ACHN (cell line): ENCODE measurements at places on chromosomes 1 and 21.

DNA sequence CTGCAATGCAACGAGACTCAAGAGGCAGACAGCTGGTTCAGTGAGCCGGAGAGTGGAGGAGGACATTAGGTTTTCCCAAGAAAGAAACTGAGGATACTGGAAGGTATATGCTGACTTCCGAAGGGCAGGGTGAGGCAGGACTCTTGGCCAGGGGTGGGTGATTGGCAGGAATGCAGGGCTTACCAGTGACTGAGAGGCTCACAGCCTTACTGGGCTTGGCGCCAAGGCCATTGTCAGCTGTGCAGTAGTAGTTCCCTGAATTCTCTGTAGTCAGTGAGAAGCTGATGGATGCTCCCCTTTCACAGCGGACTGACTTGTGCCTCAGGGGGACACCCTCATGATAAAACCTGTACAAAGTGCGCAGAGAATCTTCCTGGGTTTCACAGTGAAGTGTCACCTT lies 9.6 kb downstream of the FCRL5 start:
- peak; percentile 77 for DNase-seq

GRCh38 chr1:193418745-193419058 lies 232.3 kb upstream of the B3GALT2 start:
- no peak for DNase-seq

- DNase-seq, result no peak
Measured at GRCh38 chr1:3673381-3674099, 21.2 kb downstream of the TP73 start.

DNA sequence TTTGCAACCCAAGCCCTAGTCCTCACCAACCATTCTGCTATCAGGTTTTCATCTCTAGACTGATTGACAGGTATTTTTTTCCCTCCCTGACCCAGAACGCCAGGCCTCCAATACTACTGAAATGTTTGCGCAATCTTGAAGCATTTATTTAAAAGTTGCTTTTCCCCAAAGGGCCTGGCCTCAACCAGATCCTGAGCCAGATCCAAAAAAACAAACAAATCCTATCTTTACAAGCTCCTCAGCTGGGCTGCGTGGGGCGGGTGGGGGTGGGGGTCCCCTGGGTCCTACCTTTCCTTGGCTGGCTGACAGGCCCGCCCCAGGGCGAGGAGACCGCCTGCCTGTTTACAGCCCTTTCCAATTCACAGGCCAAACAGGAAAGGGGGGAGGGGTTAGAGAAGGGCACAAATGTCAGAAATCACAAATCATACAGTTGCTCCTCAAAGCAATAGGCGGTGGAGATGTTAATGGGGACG lies 98.8 kb downstream of the FOXD2 start:
- no peak for DNase-seq

DNA sequence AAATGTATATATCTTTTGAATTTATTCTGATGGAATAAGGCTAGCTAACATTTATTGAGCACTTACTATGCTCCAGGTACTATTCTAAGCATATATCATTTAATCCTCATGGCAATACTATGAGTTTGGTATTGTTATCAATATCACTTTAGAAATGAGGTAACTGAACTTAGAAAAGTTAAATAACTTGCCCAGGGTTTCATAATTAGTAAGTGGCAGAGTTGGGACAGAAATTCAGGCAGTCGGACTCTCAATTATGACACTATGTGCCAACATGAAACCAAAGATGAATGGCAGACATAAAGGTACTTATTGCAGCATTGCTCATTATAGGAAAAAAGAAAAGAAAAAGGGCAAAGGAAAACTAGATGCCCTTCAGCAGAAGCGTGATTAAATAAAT lies 48.2 kb downstream of the RAB3GAP2 start:
- no peak for DNase-seq

DNA sequence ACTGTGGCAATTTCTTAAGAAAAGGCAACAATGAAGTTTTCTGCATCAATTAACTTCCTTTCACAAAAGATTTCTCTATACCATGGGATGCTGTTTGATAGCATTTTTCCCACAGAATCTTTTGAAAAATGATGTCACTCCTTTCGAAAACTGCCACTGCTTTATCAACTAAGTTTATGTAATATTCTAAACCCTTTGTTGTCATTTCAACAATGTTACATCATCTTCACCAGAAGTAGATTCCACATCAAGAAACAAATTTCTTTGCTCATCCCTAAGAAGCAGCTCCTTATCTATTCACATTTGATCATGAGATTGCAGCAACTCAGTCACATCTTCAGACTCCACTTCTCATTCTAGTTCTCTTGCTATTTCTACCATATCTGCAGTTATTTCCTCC lies 116.1 kb upstream of the KCND3 start:
- no peak for DNase-seq

DNA sequence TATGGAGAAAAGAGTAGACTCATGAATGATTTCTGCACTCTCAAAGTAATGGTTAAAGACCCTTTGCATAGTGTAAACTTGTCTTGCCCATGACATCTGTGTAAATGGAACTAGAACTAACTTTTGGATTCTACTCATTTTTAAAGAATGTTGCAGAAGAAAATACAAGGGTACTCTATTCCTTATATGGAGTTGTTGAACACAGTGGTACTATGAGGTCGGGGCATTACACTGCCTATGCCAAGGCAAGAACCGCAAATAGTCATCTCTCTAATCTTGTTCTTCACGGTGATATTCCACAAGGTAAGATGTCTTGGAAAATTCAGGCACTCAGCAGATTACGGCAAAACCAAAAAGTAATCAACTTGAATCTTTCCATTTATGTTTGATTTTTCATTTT lies 19.8 kb downstream of the CCT8 start:
- DNase-seq, result no peak

- DNase-seq, result no peak
Measured at GRCh38 chr1:203296460-203297073, 8.8 kb upstream of the BTG2 start.

DNA sequence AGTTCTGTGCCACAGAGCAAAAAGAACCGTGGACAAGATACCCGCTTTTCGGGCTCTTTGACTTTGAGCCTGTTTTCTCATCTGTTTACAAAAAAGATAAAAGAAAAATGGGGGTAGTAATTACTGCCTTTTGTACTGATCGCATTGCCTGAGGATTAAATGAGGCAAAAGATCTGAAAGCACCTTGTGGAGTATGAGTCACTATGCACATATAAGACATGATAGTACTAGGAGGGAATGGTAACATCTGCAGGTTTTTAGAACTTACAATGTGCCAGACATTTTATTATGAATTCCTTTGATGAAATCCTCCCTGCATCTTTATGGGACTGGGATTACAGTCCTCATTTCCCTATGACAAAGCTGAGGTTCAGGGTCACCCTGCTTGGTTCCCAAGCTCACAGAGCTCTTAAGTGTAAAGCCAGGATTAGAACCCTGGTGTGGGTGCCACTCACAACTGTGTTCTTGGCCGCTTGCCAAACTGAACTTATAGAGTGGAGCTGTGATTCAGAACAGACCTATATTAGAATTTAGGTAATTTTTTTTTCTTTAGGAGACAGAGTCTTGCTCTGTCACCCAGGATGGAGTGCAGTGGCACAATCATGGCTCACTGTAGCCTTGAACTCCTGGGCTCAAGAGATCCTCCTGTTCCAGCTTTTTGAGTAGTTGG lies 1.8 kb downstream of the DISC1 start:
- DNase-seq, result no peak

DNA sequence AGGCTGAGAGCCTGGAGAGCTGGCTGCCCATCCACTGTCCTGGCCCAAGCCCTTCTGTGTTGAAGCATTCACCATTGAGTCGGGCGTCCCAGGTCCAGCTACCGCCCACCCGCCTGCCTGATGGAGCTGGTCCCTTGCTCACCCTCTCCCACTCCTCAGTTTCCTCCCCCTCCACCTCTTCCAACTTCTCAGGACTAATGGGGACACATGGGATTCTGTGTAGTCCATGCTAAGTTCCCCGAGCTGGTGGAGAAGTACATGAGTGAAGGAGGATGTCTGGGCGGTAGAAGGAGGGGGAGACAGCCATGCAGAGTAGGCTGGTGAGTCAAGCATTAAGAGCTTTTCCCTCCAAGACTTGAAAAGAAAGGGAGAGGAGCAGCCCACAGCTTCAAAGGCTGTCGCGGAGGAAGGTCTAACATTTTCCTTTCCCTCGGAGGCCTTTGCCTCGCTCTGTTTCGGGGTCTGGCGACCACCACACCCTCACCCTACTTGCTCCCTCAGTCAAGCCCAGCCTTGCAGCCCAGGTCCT lies 561 bp downstream of the SLC26A9 start:
- no peak for DNase-seq

GRCh38 chr1:53160924-53161378 lies 18.5 kb upstream of the SLC1A7 start:
- DNase-seq, result no peak

DNA sequence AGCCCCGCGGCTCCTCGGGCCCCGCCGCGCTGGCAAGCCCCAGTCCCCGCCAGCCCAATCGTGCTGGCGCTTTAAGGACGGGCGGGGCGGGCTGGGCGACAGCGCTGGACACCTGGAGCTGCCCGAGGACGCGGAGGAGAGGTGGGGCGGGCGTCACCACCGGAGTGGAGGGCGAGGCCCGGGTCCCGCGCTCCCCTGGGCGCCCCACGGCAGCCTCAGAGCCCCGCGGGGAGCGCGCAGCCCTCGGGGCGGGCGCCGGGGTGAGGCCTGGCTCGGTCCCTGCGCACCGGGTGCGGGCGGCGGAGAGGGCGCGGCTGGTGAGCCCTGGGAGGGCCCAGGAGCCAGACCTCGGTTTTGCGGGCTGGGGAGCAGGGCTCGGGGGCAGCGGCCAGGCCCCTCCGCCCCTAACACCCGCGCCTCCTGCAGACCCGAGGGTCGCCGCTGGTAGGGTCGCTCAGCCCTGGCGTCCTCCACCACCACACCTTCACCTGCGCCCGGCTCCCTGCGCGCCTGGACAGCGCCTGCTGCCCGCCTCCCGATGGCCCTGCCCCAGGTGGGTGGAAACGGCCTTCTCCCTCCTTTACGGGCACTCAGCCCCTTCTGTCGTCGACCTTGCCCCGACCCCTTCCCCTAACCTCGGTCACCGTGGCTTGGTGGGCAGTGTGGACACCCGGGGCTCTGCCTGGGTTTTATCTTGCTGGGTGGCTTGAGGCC lies at the start of gene TMEM61:
Gene TMEM61 (plus strand): TSS at position 101 of the 714 bp plus-strand sequence. CDS start 438 bp downstream, at position 539.
- no peak for DNase-seq

GRCh38 chr1:43451701-43452532 lies 1.8 kb downstream of the HYI start:
- no peak for DNase-seq

DNA sequence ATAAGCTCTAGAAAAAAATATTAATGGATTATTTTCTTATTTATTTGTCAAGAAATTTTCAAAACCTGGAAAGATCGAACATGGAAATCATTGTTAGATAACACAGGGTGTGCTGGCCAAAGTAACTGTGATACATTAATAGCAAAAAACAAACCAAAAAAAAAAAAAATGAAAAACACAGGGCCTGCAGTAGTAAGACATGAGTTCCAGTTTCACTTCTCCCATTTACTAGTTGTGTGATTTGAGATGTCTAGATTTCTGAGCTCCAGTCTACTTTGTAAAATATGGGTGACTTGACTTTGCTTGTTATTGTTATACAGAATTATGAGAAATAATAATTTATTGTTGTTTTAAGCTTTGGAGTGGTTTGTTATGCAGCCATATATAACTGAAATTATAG lies 13.6 kb downstream of the FAM177B start:
- no peak for DNase-seq

- DNase-seq, result no peak
Measured at GRCh38 chr1:62951428-62951827, 167.5 kb downstream of the ATG4C start.

- no peak for DNase-seq
Measured at GRCh38 chr21:26587736-26588201, 14.7 kb upstream of the CYYR1 start.

DNA sequence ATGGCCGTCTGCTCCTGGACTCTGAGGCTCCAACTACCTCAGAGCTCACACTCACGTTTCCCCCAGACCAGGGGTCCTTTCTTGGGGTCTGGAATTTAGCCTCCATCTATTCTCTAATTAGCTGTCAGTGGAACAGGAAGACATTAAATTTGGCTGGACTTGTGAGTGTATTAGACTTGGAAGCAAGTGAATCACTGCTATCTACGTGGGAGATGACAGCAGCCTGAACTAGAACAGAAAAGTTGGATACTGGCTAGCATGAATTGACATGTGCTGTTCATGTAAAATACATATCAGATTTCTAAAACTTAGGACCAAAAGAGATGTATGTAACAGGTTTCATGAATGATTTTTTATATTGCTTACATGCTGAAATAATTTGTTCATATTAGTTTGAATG lies 28.0 kb downstream of the TAF5L start:
- DNase-seq, result no peak

GRCh38 chr1:226119169-226119568 lies 56.7 kb downstream of the H3-3A start:
- DNase-seq, result no peak

DNA sequence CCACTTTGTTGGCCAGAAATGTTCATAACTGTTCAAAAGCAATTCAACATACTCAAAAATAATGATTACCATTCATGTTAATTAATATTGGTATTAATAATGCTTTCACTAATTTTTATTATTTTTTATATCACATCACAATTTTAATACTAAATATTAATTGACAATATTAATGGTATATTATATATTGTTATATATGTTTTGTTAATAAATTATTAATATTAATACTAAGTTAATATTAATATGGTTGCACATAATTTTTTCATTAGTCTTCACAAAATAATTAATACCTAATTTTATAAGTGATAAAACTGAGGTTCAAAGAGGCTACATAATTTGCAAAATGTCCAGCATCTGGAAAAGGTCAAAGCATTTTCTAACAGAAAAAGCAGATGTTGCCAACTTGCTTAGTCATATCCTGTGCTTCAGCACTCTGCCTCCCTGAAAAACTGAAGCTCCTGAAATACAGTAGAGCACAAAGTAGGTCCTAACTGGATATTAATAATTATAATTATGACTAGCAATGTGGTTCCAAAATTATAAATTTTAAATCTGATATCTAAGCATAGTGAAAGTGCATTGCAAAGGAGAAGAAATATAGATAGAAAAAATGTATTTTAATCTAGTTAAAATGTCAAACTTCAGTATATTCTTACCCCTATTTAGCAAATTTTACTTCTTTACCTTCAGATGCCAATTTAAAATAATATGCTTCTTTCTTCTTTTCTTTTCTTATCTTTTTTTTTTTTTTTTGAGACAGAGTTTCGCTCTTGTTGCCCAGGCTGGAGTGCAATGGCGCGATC lies 123.2 kb upstream of the TNFSF4 start:
- peak; percentile 23 for DNase-seq

- no peak for DNase-seq
Measured at GRCh38 chr21:34158866-34159835, 85.8 kb downstream of the MRPS6 start.

GRCh38 chr1:232045139-232045994 lies 418.8 kb downstream of the DISC1 start:
- DNase-seq, result no peak
